ENCODE measurements at places on chromosomes 7 and 10.

- peak; percentile 72 for DNase-seq
These were observed 44.8 kb downstream of the ZNF800 start for GRCh38 chr7:127347567-127348246.

DNA sequence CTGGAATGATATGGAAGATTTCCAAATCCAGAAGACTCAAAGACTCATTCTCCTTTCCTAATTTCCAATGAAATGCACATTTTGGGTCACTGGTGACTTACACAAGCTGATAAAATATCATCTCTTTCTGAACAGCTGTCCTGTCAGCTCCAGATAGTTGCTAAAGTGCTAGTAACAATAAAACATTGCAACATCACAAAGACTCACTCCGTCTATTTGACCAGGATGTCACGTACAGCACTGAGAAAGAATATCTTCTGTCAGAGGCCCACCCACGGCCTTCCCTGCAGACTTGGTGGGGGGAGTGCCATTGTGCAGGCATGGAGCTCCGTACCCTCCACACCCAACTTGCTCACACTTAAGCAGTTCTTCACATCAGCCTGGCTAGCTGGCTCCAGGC is 78.9 kb upstream of the EGR2 start:
- no peak for DNase-seq

- no peak for DNase-seq
These were observed 12.7 kb downstream of the FBXW4 start for GRCh38 chr10:101682172-101682825.

- DNase-seq: no peak
These were observed 281.5 kb downstream of the GRID1 start for GRCh38 chr10:86085136-86085535.

DNA sequence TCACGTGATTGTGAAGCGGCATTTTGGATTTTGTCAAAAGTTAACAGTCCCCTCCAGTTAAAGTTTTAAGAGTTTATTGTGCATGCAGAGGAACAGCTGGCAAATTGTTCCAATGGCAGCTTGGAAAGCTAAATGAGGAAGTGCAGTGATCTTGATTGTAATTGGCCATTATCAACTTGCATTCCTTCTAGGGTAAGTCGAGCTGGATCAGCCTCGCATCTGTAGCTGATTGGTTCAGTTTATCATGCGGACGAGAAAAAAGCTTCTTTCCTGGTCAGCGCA is 566 bp downstream of the ZNF789 start:
- peak; percentile 58 for DNase-seq

- DNase-seq: no peak
These were observed 563.3 kb upstream of the SORCS1 start for GRCh38 chr10:107727767-107728317.

- DNase-seq: peak; percentile 45
These were observed 97.9 kb upstream of the KLF14 start for GRCh38 chr7:130831817-130832481.

DNA sequence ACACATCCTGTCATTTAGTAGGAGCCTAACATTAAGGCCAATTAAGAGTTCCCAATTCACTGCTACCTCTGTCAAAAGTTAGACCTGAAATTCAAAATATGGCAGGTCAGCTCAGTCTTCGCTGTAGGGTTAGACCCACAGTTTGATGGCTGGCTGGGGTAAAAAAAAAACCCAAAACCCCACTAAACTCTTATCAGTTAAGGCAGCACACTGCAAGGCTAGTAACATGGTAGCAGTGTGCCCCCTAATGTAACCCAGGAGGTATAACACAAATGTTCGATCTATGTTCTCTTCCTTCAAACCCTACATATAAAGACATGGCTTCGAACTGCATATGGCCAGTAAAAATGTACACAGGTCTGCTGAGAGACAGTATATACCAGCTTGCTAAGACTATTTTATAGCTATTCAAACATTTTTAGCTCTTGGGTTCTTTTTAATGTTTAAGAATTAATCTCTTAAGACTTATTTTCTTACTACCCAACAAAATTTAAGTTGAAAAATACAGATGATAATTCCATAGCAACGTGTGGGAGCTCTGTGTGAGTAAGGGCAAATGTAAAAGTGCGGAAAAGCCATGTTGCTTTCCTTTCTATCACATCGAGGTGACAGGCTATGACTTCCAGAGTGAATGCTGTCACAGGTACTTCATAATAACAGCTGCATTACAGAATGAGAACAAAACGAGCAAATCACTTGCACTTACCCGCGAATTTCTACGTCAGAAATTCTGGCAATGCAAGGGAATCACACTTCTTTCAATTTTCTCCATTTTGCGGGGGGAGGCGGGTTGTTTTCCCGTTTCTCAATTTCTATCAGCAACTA is 168.4 kb upstream of the IMMP2L start:
- DNase-seq: peak; percentile 38

GRCh38 chr10:43982250-43982649 is 333.6 kb upstream of the ZNF32 start:
- DNase-seq: no peak

DNA sequence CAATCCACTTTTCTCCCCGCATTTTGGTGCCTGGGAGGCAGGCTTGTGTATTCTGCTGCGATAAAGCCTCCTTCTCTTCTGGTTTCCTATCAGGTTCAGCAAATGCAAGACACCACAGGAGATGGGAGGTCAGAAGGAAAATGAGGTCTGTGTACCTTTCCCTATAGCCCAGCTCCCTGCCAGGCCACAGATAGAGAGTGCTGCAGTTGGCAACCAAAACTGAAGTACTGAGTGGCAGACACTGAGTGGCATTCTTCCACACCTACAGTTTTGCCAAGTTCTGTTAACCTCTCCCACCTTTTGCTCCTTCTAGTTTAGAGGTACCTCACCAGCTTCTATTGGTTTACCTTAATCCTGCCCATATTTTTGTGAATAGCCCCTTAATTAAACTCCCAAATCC is 948.4 kb downstream of the SORCS1 start:
- DNase-seq: no peak

- DNase-seq: no peak
These were observed 87.3 kb downstream of the LYZL2 start for GRCh38 chr10:30542001-30542894.

DNA sequence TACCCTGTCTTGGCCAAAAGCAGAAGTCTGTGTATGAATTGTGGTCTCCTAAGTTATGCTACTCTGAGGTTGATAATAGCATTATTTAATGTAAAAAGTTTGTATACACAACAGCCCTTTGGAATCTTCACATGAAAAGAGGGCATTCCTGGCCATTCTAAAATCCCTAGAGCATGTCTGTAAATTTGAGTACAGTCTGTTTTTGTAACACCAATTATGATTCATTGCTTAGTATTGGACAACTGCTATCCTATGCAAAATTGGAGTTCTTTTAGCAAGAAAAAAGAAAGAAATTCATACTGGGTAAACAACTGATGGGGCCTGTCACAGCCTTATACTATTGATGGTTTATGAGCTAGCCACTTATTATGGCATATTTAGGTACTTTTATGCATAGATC is 10.2 kb downstream of the CUTC start:
- DNase-seq: no peak

DNA sequence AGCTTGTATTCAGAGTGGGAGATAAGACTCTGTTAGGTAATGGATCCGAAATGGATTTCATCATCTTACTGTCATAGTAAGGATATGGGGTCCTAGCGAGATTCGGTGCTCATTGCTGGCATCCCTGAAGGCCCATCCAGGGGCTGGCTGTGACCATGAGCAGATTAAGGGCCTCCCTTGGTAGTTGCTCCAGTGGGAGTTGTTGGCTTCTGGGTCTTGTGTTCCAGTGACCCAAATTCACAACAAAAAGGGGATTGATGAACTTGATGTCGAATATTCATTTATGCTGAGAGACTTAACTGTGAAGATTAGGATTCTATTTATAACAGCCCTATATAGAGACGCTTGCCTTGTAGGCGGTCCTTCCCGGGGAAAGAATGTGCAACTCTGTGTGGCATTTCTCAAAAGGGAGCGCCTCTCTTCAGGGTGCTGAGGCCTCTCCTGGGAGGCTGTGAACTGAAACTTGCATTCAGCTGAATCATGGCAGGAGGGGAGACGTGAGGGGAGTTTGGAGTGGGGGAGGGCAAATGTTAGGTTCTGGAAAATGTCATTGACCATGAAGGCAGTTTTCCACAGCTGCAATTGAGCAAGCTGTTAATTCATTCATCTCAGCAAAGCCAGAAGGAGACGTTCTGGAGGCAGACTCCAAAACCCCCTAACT is 233.1 kb upstream of the FZD8 start:
- no peak for DNase-seq

All from frontal cortex (tissue), 4 donors.